ENCODE measurements at places on chromosomes 16 and 17. TPM values are rescaled to one million over a fixed set of nuclear protein-coding genes. Genes with fewer than 3 reads are reported as not detected.

KRTAP2-3 gene
- not detected for total RNA-seq

CRHR1 gene
- not detected for total RNA-seq

UBN1 gene
- 42.0 TPM for total RNA-seq

TBX6 gene
- 0.89 TPM for total RNA-seq

PPM1D gene
- total RNA-seq = 17.1 TPM

OTOP3 gene
- not detected for total RNA-seq

KRT33B gene
- total RNA-seq = not detected

CYBA gene
- total RNA-seq = 436 TPM

RHBDF1 gene
- 0.11 TPM for total RNA-seq

AANAT gene
- total RNA-seq = 0.32 TPM

CCL7 gene
- not detected for total RNA-seq
